Stimulated activated memory B cell treated with anti-CD40 and anti-IgM and Interleukin-4, amounts not matched to agents 10 μg/mL and 1 μg/mL and 100 μg/mL, for 72 hours (primary cell): ENCODE measurements at places on chromosomes 6 and 20.
A peak's percentile ranks its signal among the peaks of the same experiment; 100 is the strongest.

DNA sequence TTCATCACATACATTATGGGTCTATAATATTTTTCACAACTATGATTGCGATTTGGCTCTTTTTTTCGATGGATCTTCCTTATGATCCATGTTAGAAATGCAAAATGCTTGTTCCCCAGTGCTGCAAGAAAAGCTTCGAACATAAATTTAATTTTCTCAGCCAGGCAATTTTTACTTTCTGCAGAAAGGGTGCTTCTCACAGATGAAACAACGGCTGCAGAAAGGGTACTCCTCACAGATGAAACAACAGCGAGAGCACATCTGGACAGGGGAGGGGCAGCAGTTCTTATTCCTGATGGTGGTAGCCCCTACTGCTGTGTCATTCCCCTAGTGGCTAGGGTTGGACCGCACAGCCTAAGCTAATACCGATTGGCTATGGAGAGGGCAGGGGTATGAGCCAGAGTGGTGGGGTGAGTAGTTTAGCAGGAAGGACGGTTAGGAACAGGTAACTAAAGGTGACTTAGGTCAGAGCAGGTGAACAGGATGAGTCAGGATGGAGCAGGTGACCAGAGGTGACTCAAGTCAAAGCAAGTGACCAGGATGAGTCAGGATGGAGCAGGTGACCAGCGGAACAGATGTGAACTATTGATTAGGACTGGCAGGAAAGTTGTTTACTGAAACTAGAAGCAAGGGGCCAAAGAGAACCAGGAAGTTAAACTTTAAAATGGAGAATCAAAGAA is 13.4 kb upstream of the TREML4 start:
- no peak for ATAC-seq

DNA sequence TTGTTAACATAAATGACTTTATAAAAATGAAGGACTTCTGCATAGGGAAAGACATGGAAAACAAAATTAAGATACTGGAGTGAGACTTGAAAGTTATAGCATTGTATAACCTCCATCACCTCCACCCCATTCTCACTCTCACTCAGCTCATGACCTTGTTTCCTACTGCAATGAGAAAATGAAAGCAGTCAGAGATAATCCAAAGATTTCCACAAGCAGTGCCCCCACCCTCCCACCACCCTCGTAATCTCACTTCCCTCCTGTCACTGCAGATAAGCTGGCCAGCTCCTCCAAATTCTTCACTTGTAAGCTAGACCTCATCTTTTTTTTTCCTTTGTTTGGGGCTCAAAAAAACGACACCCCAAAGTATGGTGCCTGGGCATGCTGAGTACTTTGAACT is 52.9 kb upstream of the PROKR2 start:
- ATAC-seq: no peak

- peak; percentile 17 for ATAC-seq
Measured at GRCh38 chr20:44129911-44130718, 56.9 kb downstream of the JPH2 start.

DNA sequence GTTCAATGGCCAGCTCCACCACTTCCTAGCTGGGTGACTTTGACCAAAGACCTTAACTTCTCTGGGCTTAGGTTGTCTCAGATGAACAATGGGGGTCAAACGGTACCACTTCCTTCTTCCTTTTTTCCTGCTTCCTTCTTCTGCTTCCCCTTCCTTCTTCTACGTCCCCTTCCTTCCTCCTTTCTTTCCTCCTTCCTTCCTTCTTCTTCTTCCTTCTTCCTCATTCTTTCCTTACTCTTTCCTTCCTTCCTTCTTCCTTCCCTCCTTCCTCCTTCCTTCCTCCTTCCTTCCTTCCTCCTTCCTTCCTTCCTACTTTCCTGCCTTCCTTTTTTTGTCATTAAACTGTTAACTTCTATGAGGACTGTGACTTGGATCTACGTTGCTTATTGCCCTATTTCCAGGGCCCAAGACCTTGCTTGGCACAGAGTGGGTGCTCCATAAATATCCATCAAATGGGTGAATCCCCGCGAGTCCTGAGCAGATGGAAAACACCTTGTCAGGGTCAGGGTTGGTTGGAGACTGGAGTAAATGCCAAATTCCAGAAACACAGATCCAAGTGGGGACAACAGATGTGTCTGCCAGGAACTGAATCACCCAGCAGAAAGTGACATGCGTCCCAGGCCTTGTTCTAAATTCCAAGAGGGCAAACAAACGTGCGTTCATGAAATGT is 243.3 kb downstream of the PREX1 start:
- no peak for ATAC-seq

- ATAC-seq: peak; percentile 49
Measured at GRCh38 chr6:112086744-112087135, 542 bp downstream of the TUBE1 start.

DNA sequence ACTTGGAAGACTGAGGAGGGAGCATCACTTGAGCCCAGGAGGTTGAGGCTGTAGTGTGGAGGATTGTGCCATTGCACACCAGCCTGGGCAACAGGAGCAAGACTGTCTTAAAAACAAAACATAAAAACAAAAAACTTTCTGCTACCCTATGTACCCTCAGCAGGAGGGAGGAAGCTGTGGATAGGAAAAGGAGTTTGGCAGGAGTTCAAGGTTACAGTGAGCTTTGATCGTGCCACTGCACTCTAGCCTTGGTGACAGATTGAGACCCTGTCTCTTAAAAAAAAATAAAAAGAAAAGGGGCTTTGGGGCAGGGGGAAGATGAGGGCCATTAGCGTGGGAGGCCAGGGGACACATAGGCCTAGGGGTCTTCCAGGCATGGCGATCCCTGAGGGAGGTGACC is 135.7 kb downstream of the DHX35 start:
- no peak for ATAC-seq

- no peak for ATAC-seq
Measured at GRCh38 chr6:6600875-6601274, 12.4 kb downstream of the LY86 start.

GRCh38 chr20:4192378-4193068 is 177.2 kb upstream of the RNF24 start:
- no peak for ATAC-seq

DNA sequence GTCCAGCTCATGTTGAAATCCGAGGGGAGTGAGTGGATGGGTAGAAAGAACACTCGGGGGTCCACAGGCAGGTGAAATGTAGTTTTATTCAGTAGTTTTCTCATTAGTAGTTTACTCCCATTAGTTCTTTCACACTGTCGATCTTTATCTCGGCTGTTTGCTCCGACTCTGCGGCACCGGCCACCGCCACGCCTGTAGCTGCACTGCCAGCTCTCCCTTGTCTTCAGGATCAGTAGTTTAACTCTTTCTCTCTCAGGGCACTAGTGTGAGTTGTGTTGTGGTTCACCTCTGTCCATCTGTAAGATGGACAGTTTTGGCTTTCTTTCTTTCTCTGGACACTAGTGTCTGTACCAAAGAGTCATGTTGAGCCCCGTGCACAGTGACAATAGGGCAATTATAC is 195.7 kb downstream of the LMBRD1 start:
- no peak for ATAC-seq

- ATAC-seq: no peak
Measured at GRCh38 chr20:43323592-43323991, 133.9 kb upstream of the PTPRT start.

GRCh38 chr6:88168362-88168761 is 2.2 kb upstream of the CNR1 start:
- ATAC-seq: no peak

GRCh38 chr6:3151691-3152090 is 5.7 kb downstream of the TUBB2A start:
- ATAC-seq: no peak

DNA sequence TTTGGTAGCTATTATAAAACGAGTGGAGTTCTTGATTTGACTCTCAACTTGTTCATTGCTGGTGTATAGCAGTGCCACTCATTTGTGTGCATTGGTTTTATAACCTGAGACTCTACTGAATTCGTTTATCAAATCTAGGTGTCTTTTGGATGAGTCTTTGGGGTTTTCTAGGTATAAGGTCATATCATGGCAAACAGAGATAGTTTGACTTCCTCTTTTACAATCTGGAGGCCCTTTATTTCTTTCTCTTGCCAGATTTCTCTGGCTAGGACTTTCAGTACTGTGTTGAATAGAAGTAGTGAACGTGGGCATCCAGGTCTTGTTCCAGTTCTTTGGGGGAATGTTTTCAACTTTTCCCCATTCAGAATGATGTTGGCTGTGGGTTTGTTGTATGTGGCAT is 38.8 kb downstream of the SUMO4 start:
- peak; percentile 78 for ATAC-seq

DNA sequence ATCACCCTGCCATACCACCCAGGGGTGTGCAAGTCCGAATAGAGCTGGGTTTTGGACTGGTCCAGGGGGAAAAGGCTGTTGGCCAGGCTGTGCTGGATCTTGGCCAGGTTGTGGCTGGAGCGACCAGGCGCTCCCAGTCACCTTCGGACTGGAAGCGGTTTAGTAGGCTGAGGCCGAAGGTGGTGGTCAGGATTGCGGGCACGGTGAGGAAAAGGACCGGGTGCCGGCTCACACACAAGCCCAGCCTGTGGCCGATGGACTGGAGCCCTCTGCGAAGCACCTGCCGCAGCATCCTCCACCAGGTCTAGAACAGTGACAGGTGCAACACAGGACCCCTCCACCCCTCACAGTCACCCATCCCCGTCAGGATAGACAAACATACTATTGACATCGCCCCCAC is 590.6 kb upstream of the PTCHD4 start:
- no peak for ATAC-seq

DNA sequence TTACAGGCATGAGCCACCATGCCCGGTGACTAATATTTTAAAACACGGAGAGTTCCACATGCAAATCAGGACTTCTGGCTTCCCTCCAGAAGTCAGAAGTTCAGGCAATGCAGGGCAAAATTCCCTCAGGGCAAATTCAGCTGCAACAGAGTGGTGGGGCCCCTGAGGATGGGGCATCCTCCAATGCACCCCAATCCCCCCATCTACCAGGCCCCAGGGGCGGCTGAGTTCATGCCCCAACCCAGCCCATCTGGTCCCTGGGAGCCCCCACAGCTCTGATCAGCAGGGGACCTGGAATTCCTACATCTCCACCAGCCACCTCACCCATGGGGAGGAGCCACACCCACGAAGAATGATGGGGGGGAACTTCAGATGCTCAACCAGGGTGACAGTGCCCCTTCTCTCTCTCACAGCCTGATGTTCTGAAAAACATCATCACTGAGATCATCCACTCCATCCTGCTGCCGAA is 22.6 kb downstream of the BPIFB1 start:
- no peak for ATAC-seq

- ATAC-seq: no peak
Measured at GRCh38 chr6:52420668-52421358, 671 bp downstream of the EFHC1 start.

DNA sequence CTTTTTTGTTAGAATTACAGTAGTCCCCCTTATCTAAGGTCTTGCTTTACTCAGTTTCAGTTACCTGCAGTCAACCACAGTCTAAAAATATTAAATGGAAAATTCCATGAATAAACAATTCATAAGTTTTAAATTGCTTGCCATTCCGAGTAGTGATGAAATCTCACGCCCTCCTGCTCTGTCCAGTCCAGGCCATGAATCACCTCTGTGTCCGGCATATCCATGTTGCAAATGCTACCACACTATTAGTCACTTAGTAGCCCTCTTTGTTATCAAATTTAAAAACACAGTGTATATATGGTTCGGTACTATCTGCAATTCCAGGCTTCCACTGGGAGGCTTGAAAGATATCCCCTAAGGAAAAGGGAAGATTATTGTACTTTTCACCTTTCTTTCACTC is 164.6 kb upstream of the FAM83B start:
- no peak for ATAC-seq
